Osteocyte (in vitro differentiated cells): ENCODE measurements at places on chromosomes 12 and 14.
A peak's percentile ranks its signal among the peaks of the same experiment; 100 is the strongest.

DNA sequence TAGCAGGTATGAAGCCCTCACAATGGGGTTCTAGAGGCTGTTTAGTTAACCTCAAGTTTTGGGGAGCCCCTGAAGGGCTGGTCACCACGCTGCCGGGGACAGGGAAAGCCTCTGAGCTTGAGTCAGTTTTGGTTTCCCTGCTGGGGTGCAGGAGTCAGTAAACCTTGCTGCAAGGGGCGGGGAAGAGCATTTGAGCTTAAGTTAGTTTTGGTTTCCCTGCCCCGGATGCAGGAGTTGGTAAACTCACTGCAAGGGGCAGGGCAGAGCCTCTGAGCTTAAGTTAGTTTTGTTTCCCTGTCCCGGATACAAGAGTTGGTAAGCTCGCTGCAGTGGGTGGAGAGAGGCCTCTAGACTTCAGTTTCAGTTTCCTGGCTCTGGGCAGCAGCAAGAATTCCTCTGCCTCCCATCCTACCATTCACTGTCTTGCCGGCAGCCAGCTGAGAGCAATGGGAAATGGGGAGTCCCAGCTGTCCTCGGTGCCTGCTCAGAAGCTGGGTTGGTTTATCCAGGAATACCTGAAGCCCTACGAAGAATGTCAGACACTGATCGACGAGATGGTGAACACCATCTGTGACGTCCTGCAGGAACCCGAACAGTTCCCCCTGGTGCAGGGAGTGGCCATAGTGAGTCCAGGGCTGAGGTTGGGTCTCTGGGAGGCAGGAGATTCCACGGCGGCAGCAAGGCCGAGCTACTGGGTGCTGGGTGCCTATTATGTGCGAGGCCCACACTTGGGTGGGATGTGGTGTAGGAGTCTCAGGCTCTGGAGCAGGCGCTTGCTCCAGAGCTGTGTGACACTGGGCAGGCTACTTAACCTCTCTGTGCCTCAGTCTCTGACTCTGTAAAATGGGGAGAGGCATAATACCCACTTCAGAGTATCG is at the start of gene OAS2:
OAS2 (plus strand) TSS at position 357 of the 878 bp plus-strand sequence; CDS start at position 447, 90 bp downstream.
- H3K27me3 ChIP-seq: peaks cover 9% of the 10 kb centered on the region
- H3K36me3 ChIP-seq: no peaks in the 10 kb centered on the region
- H3K27ac ChIP-seq: no peak within 1 kb of the TSS
- no peak within 1 kb of the TSS for H3K4me3 ChIP-seq
- no peak for DNase-seq

DNA sequence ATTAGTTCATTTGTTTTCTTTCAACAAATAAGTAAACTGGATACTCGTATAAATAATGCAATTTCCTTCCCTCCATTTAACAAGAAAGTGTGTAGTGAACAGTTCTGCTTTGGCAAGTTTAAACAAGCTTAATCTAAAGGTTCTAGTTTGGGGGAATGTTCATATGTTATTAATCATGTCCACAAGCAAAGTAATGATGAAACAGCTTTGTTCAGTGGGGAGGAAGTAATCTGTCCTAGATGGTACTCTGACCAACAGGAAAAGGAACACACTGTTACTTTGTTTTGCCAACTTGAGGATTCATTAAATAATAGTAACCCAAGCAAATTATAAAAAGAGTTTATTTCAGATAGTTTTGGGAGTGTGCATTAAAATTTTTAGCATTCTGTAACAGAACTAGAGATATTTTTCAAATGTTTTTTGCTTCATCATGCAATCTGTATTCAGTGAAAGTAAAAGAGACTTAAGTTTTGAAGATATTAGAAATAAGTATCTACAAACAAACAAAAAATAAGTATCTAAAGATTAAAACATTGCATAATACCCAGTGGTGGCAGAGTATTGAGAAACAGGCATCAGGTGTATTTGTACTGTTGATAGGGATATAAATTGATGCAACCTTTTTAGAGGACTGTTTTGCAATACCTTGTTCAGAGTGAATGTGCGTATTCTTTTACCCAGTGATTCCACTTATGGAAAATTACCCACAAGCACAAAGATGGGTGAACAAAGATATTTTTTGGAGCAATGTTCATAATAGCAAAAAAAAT is 61.1 kb downstream of the RAB35 start:
- no peaks in the 10 kb centered on the region for H3K36me3 ChIP-seq
- peaks cover 24% of the 10 kb centered on the region for H3K27me3 ChIP-seq
- DNase-seq: no peak
- H3K4me3 ChIP-seq: no peak overlapping the region

- peaks cover 10% of the 10 kb centered on the region for H3K36me3 ChIP-seq
- H3K4me3 ChIP-seq: peak overlapping the region; percentile 87
- H3K27ac ChIP-seq: peak overlapping the region; percentile 92
- no peaks in the 10 kb centered on the region for H3K27me3 ChIP-seq
Measured at GRCh38 chr12:56628671-56629458, 1.3 kb downstream of the BAZ2A start.

- peak; percentile 51 for DNase-seq
- H3K27ac ChIP-seq: peak overlapping the region; percentile 4
- no peaks in the 10 kb centered on the region for H3K27me3 ChIP-seq
- peak overlapping the region; percentile 92 for H3K4me3 ChIP-seq
- H3K4me1 ChIP-seq: peaks cover 21% of the 10 kb centered on the region
- H3K36me3 ChIP-seq: peaks cover 9% of the 10 kb centered on the region
Measured at GRCh38 chr12:108515916-108516315, 839 bp downstream of the FICD start.
